Natural killer cell treated with Interleukin-12 subunit alpha and Interleukin-12 subunit beta and Interleukin-15 and Interleukin-18, amount 100 ng/mL, for 72 hours (primary cell): ENCODE measurements at places on chromosomes 13 and 19.

DNA sequence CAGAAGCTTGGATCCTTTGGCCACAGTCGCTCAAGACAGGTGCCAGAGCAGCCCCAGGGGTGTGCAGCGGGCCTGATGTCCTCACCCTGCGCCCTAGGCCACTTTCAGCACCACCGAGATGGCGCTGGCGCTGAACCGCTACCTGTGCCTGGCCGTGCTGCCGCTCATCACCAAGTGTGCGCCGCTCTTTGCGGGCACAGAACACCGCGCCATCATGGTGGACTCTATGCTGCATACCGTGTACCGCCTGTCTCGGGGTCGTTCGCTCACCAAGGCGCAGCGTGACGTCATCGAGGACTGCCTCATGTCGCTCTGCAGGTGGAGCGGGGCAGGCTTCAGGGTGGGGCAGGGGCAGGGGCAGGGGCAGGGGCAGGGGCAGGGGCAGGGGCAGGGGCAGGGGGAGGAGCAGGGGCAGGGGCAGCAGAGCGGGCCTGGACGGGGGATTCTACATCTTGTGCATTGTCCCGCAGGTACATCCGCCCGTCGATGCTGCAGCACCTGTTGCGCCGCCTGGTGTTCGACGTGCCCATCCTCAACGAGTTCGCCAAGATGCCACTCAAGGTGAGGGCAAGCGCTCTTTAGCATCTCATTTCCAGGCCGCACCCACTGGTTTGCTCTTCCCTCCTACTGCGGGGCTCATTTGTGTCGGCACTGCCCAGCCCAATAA, 69.1 kb downstream of the RYR1 start:
- DNase-seq: no peak

DNA sequence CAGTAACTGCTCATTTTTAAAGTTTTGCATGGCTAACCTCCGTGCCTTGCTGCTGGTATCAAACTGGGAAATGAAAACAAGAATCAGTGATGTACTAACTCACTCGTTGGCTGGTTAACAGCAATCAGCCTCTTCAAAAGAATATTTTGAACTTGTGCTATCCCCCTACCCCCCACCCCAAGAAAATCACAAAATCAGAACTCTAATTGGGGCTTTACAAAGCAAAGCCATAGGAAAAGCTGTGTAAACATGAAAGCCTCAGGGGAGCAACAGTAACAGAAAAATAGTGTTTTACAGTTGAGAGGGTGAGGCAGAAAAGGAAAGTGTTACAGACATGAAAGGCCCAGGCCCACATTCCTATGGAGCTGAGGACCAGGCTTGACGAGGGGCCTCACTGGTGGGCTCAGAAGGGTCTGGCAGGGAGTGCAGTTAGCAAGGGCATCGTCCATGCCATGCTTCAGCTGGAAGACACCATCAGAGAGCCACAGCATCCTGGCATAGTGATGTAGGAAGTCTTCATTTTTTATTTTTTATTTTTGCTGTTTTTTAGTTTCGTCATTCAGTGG, 217.6 kb downstream of the PCCA start:
- DNase-seq: no peak

- DNase-seq: no peak
These were observed 11.9 kb upstream of the FRY start for GRCh38 chr13:32019612-32020233.

DNA sequence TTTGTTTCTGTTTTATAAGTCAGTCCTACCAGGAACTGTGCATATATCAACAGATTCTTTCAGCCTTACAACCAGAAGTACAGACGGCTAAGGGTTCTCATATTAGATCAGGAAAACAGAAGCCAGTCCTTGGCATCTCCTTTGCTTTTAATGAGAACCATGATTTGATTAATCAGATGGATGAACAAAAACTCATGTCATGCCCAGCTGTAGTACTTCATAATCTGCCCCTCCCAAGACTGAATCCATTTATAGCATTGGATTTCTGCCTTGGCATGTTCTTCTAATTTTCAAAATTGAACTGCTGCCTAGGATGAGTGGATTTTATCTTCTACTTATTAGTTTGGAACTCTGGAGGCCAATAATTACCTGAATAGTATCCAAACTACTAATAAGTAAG, 617.2 kb downstream of the SLITRK5 start:
- no peak for DNase-seq

DNA sequence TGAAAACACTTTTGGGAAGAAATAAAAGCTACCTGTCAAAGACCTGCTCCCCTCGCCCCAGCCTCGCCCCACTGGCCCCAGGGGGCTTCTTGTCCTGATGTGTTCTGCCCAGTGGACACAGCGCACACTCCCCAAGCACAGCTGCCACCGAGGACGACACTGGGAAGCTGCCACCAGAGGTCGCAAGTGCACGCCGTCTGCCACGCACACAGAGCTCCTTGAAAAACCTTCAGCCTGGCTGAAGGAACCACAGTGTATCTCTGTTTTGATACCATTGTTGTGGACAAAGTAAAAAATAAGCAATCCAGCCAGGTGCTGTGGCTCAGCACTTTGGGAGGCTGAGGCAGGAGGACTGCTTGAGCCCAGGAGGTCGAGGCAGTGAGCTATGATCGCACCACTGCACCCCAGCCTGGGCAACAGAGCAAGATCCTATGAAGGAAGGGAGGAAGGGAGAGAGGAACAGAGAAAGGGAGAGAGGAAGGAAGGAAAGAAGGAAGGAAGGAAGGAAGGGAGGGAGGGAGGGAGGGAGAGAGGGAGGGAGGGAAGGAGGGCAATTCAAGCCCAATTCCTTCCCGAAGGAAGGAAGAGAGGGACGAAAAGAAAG, 57.3 kb downstream of the CEBPG start:
- DNase-seq: peak; percentile 63

DNA sequence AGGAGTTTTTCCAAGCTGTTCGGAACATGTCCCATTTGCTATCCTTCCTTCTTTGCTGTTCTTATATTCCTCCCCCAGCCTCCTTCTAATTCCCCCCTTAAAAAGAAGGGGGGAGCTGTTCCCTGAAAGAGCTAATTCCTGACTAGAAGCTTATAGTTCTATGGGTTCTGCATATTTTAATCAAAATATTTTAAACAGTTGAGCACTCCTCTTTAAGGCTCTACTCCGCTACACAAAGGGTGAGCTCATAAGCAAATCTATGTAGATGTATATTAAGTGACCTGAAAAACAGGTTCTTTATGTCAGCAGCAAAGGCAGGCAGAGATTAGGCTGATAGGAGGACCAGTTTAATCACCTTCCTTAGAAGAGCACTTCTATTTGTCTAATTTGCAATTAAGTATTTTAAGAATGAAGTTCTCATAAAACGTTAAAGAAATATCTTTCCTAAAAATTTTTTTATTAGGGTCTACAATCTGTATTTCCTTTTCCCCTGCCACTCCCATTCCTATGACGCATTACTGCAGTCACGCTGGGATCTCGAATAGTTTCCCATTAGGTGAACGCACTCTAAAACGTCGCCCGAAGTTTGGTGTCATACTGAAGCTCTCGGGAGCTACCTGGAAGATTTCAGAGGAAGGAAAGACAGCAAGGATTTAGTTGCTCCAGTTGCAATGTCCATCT, 5.2 kb downstream of the EFNB2 start:
- DNase-seq: no peak

DNA sequence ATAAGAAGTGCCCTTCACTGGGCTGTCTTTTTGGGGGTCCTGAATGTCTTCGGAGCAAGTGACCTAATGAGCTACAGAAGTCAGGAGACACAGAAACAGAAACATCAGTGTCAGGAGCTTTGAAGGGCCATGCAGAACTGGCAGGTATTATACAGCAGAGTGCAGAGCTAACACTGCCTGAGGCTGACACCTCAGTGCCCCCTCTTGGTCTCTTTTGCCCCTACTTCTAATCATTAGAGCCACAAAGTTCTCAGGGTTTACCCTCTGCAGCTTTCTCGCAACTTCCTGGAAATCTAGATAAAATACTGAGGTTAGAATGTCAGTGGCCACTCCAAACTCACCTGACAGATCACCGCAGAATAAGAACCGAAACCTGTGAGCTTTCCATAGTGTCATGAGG, 172.7 kb downstream of the B3GLCT start:
- DNase-seq: no peak

- no peak for DNase-seq
These were observed 462.9 kb downstream of the COG6 start for GRCh38 chr13:40118337-40118736.

- no peak for DNase-seq
These were observed 259.4 kb downstream of the DACH1 start for GRCh38 chr13:71607575-71607974.

GRCh38 chr13:27257233-27257568, 5.8 kb downstream of the RPL21 start:
- DNase-seq: no peak

DNA sequence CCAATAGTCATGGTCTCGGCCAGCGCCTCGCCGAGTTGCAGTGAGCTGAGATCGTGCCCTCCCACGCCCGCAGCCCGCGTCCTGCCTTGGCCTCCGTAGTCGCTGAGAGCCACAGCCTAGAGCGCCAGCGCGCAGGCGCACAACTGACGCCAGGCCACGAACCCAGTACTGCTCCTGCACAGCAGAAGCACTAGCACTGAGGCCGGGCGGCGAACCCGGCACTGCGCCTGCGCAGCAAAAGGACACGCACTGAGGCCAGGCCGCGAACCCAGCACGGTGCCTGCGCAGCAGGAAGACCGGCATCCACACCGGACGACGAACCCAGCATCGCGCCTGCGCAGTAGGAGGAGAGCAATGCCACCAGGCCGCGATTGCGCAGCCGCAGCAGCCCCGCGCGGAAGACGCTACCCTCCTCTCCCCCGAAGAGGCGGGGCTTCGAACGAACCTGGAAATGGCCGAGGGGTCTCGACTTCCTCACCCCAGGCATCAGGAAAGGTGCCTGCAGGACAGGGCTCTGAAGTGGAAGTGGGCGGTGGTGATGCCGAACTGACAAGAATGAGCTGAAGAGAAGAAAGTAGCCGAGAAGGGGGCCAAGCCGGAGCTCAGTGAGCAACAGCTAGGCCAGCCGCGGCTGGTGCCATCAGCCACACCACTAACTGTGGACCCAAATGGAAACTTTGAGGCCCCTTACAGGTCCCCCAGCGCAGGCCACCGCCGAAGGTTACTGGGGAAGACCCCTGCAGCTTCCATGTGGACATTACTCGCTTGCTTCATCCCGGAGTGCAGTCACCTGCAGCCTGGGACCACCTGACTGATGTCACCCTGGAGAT, 7.5 kb downstream of the F10 start:
- no peak for DNase-seq

GRCh38 chr19:46840498-46840942, 10.1 kb downstream of the AP2S1 start:
- no peak for DNase-seq

GRCh38 chr13:39052944-39053343, 14.7 kb downstream of the NHLRC3 start:
- no peak for DNase-seq

- no peak for DNase-seq
These were observed 25.6 kb downstream of the ADGRE3 start for GRCh38 chr19:14649020-14649419.

DNA sequence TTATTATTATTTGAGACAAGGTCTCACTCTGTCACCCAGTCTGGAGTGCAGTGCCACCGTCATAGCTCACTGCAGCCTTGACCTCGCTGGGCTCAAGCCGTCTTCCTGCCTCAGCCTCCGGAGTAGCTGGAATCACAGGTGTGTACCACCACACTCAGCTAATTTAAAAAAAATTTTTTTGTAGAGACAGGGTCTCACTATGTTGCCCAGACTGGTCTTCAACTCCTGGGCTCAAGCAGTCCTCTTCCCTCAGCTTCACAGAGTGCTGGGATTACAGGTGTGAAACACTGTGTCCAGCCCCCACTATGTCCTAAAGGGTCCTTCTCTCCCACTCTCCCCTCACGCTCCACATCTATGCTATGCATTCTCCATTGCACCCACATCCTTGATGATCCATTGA, 9.1 kb upstream of the TLE2 start:
- DNase-seq: no peak

GRCh38 chr19:40421993-40422747, 3.6 kb downstream of the SERTAD1 start:
- no peak for DNase-seq

DNA sequence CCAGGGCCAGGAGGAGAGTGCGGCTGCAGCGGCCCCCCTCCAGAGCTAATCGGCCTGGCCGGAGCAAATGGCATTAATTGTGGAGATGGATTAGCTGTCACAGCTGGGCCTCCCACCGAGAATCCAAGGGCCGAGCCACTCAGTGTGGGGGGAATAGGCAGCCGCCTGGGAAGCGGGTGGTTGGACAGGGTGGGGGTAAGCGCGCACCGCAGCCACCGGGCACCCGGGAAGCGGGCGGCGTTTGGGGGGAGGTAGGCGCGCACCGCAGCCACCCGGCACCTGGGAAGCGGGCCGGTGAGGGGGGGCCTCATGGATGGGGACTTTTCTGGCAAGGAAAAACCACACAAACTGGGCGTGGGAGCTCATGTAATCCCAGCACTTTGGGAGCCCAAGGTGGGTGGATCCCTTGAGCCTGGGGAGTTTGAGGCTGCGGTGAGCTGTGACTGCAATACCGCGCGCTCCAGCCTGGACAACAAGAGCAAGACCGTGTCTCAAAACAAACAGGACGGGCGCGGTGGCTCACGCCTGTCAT, 9.7 kb downstream of the R3HDM4 start:
- DNase-seq: no peak

DNA sequence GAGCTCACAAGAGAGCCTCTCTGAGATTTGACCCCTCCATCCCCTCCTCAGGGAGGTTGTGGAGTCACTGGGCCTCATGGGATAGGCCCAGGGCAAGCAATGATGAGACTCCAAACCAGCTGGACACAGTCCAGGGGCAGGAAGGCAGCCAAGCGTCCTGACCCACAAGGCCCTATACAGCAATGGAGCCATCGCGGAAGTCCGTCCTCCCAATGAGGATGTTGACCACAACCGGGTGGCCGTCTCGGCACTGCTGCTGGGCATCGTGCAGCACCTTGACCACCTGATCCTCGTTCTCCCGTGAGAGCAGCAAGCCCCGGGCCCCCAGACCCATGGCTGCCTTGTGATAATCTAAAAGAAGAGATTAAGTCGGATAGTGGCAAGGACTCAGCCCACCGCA, 7.9 kb downstream of the SYDE1 start:
- DNase-seq: no peak

GRCh38 chr19:17327654-17328516, 6.8 kb downstream of the ANO8 start:
- DNase-seq: no peak

DNA sequence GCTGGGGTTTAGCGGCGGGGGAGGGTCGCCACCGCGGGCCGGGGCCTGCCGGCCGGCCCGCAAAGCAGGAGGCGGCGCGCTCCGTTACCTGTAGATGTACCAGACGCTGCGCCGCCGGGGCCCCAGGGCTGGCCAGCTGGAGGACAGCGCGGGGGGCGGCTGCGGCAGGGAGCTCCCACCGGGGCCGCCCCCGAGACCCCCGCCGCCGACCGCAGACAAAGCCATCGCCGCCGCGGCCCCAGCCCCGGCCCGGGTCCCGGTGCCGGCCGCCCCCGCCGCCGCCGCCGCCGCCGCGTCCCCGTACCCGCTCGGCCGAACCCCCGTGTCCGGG, 24.8 kb downstream of the SHANK1 start:
- no peak for DNase-seq

GRCh38 chr13:23634897-23635296, 64.7 kb downstream of the TNFRSF19 start:
- no peak for DNase-seq

- no peak for DNase-seq
These were observed 14.7 kb downstream of the CILP2 start for GRCh38 chr19:19552798-19553197.

GRCh38 chr19:35118268-35119020, 2.8 kb downstream of the FXYD3 start:
- DNase-seq: no peak
